ENCODE measurements at places on chromosomes 5 and 9.
A peak's percentile ranks its signal among the peaks of the same experiment; 100 is the strongest.

DNA sequence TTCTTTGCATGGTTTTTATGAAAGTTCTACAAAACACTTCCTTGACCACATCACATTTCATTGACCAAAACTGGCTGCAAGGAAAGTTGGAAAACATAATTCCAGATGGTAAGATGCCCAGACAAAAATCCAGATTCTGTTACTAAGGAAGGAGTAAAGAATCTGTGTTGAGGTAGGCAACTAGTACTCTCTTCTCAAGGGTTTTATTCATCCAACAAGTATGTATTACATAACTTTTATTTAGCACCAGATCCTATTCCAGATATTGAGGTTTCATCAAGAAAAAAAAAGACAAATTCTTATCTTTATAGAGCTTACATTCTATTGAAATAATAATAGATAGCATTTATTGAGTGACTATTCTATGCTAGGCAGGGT is 43.2 kb upstream of the UGCG start:
- DNase-seq = no peak

DNA sequence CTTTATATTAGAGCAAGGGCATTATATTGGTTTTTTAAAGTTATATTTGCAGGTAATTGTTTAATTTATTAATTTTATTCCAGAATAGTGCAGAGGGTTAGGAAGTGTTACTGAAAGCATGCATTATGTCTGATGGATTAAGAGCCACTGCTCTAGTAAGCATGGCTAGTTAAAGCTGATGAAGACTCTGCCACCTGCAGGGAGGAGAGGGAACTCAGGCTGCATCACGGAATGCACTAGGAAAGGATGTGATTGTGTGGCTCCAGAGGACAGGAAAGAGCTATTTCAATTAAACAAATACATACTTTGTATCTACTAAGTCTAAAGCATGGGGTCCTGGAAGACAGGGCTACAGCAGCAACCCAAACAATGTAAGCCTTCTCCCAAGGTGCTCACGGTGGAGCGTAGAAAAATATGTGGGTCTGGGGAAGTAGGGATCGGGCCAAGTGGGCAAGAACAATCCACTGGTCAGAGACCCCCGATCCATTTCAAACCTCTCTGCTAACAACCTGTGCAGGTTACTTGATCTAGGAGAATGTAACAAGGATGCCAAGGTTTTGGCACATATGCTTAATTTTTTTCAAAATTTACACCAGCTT is 15.3 kb upstream of the GRXCR2 start:
- no peak for DNase-seq

DNA sequence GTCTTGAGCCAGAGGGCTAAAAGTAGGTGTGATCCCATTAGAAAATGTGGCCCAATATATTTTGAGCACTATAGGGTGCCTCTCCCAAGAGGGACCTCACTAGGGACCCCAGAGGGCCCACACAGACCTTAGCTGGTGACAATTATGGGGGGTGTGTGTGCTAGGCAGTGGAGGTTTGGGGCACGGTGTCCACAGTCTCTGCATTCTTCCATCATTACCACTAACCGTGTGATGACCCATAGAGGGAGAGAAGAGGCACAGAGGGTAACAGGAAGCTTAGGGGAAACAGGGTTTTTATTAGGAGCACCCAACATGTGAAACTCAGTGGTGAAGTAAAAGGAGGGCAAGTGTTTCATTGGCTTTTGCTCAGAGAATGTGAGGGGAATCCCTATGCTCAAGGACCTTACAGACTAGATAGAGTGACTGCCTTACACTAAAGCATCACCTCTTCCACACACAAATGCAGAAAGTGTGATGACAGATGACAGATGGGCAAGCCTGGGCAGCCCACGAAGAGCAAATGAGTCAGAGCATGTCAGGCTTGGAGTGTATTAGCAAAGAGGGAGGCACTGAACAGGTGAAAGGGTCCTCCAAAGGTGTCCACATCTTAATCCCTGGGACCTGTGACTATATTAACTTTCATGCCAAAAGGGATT is 2.5 kb upstream of the ACTL7A start:
- no peak for DNase-seq

- DNase-seq = no peak
Measured at GRCh38 chr9:106945727-106946660, 83.0 kb downstream of the ZNF462 start.

- peak; percentile 42 for DNase-seq
Measured at GRCh38 chr5:129852747-129853352, 51.4 kb upstream of the CHSY3 start.

GRCh38 chr9:121075251-121076036 is 689 bp downstream of the CNTRL start:
- no peak for DNase-seq

DNA sequence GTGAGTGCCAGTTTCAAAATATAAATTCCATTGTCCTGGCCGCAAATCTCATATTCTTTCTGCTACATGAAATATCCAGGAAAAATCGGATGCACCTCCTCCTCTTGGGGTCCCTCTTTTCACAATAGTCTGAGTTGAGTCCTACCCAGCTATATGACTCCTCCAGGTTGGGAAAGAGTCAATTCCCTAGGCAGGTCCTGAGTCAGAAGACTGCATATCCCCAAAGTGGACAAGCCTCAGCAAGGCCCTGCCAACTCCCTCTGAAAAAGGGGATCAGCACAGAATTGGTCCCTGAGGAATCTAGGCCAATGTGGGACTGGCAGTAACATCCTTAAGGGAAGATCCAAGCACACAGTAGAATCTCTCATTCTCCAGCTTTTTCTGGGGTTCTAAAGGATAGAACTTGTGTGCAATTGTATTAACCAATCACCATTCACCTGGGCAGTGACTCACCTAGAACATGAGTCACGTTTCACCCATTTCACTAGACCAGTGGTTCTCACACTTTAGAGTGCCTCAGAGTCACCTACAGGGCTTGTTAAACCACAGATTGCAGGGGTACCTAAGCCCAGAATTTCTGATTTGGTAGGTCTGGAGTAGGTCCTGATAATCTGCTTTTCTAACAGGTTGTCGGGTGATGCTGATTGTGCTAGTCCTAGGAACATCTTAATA is 44.7 kb upstream of the TMEM215 start:
- DNase-seq = no peak

DNA sequence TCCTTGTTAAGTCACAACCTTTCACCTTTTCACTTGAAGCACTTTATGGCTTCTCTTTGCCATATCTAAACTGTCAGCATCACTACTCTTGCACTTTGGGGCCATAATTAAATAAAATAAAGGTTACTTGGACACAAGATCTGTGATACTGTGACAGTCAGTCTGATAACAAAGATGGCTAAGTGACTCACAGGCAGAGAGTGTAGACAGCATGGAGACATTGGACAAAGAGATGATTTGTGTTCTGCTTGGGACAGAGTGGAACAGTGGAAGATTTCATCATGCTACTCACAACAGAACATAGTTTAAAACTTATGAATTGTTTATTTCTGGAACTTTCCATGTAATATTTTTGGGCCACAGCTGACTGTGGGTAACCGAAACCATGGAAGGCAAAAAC is 81.7 kb upstream of the SMC5 start:
- no peak for DNase-seq

- no peak for DNase-seq
Measured at GRCh38 chr5:158056130-158056825, 197.3 kb upstream of the CLINT1 start.

All from anterior cingulate cortex (tissue), 58 donors.